Stimulated activated CD4-positive, alpha-beta T cell treated with anti-CD3 and anti-CD28 coated beads, Interleukin-4, amount 100 ng/mL, for 24 hours (primary cell): ENCODE measurements at places on chromosomes 11 and 22.
A peak's percentile ranks its signal among the peaks of the same experiment; 100 is the strongest.

- peak; percentile 45 for DNase-seq
Measured at GRCh38 chr11:10413268-10413667, 41.8 kb upstream of the AMPD3 start.

- no peak for DNase-seq
Measured at GRCh38 chr22:26170112-26170492, 840 bp downstream of the SEZ6L start.

DNA sequence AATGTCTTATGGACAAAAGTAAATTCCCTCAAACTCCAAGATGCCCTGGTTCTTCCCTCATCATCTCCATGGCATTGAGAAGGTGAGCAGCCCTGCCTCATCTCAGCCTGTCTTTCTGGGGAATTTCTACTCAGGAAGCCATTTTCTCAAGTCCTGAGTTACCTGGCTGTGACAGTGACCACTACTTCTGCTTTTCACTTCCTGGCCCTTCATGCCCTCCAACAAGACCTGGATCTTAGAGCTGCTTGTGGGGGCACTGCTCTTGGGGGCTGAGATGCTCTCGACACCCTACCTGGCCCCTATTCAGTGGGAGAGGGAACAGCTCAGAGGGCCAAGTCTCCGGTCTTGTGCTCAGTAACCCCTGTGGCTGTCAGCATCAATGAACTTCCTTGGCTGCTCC, 5.5 kb upstream of the IGSF22 start:
- no peak for DNase-seq

GRCh38 chr22:48234011-48234410, 1471.6 kb downstream of the TBC1D22A start:
- no peak for DNase-seq

DNA sequence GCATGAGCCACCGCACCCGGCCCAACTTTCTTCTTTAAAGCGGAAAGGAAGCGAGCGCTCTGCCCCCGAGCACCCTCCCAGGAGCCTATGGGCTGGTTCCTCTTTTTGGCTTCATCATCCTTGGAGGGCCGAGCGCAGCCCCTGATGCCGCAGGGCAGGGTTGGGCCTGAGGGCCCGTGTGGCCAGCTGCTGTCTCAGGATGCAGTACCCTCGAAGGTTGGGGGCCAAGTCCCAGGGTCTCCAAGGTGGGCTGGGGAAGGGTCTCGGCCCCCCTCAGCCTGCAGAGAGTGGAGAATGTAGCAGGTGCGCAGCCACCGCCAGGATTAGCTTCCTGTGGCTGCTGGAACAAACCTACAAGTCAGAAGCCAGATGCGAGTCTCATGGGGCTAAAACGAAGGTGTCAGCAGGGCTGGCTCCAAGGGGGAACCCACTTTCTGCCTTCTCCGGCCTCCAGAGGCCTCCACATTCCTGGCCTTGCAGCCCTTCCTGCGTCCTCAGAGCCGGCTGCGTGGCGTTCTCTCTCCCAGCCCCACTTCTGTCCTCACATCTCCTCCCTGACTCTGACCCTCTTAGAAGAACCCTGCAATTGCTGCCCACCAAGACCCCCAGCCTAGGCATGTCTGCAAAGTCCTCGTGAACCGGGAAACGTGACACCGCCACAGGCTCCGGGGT, 2.9 kb downstream of the PANX2 start:
- DNase-seq: no peak

DNA sequence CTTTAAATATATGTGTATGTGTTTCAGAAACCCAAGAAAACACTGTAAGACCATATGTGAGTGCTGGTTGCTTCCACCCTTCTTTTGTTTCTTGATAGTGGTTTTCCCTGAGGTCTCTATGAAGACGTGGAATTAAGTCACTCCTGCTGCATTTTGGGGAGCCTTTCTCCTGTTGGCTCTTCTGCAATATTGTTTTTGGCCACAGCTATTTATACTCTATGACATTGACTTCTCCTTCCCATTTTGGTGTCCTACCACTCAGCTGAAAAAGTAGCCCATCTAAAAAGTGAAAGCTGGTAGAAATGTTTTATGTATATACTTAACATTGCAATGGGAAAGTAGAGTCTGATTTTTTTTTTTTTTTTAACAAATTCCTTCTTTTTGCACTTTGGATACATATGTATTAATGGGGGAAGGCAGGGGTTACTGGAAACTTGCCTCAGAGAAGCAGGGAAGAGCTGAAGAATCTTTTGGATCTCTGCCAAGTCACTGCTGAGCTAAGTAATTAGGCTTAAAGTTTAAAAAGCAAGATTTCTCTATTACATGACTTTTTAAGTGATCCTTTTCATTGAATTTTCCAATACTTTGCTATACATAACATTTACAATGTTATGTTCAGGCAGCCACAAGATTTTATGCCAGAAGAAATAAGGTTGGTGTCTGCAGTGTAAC, 1.8 kb downstream of the TTC17 start:
- no peak for DNase-seq

GRCh38 chr11:117597071-117597470, 199.9 kb downstream of the DSCAML1 start:
- peak; percentile 30 for DNase-seq

DNA sequence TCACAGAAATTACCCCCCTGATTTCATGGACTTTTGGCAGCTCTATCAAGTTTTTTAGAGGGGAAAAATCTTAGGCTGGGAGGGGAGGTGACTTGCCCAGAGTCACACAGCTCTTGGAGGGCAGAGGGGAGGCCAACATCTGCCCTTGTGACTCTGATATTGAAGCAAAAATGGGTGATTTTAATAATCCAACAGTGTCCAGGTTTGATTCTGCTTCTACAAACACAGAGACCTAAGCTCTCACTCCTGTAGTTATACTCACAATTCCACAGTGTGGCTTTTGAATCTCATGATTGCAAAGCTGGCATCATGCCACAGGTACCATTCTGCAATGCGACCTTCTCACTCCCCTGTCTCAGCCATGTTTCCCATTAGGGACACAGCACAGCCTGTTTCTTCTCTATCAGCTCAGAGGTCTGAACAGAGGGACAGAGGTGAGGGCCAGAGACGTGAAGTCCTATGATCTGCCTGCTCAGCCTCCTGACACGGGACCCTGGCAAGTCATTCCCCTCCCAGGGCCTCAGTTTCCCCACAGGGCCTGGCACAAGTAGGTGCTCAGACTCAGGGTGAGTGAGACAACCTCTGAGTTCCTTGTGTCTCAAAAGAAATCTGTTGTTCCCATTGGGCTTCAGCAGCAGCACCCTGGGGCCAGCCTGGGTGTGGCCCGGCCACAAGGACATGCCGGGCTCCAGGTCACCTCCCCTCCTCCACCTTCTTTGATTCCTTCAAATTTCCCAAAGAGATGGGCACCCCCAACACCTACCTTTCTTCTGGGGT, 766 bp downstream of the APOL2 start:
- no peak for DNase-seq

DNA sequence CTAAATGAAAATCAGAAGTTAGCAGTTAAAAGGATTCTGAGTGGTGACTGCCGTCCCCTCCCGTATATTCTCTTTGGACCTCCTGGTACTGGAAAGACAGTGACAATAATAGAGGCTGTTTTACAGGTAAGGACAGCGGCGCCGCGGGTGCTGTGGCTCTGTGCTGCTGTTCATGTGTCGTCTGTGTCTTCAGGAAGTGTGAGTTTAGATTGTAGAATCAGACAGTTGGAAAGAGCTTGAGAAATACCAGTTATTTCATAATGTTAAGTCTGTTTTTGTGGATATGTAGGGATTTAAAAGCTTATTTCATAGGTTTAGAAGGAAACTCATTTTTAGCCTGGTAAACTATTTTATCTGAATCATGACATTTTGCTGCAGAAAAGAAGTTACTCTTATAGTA, 27.4 kb upstream of the PANX2 start:
- DNase-seq: no peak

GRCh38 chr22:32222991-32223390, 18.1 kb upstream of the RFPL2 start:
- no peak for DNase-seq

DNA sequence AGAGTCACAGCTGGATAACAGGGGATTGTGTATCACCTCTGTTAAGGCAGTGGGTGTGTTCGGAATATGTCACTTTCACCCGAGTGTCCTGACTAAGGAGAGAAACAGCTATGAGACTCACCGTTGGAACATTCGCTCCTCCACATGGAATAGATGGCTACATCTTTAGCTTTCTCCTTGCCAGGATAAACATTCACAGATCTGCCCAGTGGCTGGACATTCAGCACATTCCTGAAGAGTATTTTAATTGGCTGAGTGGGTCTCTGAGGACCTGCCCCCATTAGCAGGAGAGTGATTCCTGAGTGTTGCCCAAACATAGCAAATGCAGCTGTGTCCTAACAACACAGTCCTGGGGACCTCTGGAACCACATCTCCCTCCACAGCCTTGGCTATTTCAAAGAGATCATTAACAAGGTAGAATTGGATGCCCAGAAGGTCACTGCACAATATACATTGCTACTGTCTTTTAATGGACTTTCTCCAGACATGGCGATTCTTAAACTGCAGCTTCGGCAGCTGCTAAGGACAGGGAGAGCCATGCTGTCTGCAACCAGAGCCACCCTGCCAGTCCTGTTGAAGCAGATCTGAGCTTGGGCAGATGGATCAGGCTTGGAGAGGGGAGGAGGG, 435.0 kb upstream of the CADM1 start:
- no peak for DNase-seq

DNA sequence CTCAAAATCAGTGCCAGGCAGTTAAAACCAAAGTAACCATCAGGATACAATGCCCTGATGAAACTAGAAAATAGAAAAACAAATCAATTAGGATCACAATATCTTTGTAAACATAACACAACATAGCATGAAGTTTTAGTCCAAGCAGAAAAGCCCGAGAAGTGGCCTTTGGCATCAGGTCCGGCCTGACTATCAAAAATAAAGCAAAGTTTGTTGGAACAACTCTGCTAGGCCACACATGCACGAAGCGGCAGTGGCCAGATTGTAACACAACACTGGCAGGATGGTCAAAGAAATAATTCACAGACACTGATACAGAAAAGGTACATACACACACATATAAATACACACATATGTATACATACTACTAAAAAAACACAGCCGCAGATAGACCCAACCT, 26.9 kb downstream of the CDON start:
- no peak for DNase-seq

DNA sequence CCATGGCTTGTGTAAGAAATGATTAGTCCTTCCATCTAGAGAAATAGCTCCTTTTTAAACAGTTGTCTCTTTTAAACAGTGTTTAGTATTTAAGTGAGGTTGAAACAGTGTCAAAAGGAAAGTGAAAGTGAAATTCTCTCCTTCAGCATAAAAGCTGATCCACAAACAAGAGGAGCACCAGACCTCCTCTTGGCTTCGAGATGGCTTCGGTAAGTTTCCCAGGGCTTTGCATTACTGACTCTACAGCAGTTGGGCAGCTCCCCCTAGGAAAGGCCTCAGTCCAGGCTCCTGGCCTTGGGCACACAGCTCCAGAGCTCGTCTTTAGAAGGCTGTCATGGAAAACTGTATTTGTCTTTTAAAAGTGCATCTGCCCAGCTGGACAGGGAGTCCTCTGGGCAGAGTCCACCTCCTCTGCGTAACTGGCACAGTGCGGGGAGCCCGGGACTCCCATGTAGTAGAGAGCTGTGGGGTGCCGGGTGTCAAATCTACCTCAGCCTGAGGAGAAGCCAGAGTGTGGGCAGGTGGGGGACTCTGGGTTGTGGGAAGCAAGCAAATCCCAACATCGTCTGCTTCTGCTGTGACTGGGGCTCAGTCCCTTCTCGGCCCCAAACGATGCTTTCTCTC, at the start of gene PLAAT4:
Gene PLAAT4 (plus strand): TSS at position 140 of the 624 bp plus-strand sequence. CDS start 61 bp downstream, at position 201.
- DNase-seq: peak; percentile 34

GRCh38 chr22:29766632-29767170, at the start of gene ZMAT5:
Gene ZMAT5 (minus strand): TSS chr22:29767007. CDS start chr22:29748544, 18,463 bp downstream.
- peak; percentile 94 for DNase-seq

DNA sequence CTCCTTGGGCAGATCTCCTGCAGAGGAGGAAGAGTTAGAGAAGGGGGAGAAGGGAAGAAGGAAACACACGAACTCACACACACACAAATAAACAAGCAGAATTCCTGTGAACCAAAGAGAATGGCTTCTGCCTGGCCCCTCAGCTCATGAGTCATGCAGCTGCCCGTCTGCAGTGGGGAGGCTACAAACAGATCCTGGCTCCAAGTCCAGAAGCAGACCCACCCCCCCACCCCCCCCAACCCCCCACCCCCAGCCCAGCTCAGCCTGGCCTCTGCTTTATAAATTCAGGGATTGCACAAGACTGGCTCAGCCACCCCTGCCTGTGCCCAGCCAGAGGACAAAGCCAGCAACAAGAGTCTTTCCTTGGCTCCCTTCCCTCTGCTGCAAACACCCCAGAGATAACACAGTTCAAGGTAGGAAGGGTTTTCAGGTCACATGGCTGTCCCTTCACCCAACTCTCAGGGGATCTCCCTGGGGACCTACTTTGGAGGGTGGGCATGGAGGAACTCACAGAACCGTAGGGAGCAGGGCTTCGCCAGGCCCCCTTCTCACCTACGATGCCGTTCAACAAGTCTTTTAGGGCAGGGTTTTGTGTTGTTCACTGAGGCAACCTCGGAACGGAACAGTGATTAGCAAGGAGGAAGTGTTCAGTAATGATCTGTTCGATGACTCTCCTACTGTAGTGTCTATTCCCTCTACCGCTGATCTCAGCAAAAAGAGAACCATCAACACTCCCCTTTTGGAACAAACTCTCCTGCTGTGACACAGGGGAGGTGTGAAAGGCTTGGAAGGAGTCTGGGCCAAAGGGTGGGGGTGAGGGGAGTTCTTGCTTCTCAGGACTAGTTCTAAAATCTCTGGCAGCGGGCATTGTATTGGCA, 35.5 kb downstream of the RPL27A start:
- DNase-seq: no peak

DNA sequence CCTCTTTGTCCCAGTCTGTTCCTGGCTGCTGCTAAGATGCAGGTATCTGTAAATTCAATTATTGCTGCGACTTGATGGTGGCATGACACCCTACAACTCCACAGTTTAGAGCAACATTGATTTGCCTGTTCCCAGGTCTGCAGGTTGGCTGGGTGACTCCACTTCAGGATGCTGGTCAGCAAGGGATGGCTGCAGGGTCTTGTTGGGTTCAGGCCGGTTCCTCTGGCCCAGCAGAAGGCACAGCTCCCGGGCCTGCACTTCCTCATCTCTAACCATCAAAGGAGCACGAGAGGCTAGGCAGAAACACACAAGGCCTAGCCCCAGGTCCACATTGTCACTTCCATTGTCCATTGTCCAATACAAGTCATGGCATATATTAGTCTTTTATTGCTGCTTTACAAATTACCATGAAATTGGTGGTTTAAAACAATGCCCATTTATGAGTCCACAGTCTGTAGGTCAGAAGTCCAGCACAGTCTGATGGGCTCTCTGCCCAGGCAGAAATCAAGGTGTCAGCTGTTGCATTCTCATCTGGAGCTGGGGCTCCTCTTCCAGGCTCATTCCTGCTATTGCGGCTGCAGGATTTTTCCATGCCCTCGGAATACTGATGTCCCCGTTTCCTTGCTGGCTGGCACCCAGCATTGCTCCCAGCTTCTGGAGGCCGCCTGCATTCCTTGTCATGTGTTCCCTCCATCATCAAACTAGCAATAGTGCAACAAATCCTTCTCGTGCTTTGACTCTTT, 96.6 kb upstream of the LMO1 start:
- DNase-seq: no peak
